Fibroblast of the conjunctiva (primary cell): ENCODE measurements at places on chromosomes 16 and 17.

- DNase-seq, result no peak
These were observed 407.3 kb downstream of the XYLT1 start for GRCh38 chr16:17063201-17064139.

- DNase-seq, result peak; percentile 66
These were observed 36.0 kb upstream of the FBXO47 start for GRCh38 chr17:39002991-39003715.

DNA sequence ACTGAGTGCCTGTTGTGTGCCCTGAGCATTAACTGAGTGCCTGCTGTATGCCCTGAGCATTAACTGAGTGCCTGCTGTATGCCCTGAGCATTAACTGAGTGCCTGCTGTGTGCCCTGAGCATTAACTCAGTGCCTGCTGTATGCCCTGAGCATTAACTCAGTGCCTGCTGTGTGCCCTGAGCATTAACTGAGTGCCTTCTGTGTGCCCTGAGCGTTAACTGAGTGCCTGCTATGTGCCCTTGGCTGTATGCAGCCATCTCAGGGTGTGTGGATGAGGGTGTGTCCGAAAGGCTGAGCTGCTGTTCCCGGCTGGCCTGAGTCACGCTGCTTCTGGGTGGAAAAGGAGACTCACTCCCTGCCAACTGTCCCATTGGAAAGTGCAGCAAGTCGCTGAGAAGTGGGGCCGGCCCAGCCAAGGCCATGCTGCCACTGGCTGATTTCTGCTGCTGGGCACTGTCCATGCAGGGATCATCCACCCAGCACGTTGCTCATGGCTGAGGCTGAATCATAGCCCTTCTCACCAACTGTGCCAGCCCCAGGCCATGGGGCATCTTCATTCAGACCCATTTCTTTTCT is 113.8 kb downstream of the OR1D5 start:
- peak; percentile 39 for DNase-seq

GRCh38 chr16:77282345-77282744 is 83.1 kb downstream of the SYCE1L start:
- no peak for DNase-seq

DNA sequence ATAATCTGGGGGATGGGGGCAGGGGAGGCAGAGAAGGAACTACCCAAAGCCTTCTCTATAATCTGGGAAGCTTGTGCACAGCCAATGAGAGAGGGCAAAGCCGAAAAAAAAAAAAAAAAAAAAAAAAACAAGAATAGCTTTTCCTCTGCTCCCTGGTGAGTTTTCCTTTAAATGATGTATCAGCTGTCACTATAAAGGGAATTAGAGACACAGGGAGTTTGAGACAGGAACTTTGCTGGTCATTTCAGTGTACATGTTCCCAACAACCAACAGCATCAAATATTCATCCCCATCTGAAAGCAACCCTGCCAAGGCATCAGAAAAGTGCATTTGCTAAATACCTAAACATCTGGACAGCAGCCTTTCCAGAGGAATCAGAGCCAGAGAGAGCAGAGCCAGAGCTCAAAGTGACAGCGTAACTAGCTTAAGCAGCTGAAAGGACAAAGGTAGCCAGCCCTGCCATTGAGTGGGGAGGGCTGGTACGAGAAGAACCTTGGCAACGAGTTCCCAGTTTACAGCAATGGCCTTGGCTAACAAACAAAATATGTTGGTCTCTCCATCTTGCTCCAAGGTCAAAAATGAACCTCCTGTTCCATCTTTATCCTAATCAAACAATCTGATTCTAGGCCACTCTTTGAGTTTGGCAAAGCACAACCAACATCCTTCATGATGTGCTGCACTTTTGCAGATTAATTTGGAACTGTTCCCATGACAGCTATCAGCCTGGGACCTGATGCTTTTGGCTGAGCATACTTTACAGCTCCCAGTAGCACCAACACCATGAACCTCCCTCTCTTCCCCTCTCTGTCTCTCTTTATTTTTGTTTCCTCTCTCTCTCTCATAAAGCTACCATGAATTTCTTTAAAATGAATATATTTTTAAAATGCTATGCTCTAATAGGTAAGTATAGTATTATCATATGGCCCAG is 143.7 kb upstream of the GNAO1 start:
- DNase-seq, result no peak

DNA sequence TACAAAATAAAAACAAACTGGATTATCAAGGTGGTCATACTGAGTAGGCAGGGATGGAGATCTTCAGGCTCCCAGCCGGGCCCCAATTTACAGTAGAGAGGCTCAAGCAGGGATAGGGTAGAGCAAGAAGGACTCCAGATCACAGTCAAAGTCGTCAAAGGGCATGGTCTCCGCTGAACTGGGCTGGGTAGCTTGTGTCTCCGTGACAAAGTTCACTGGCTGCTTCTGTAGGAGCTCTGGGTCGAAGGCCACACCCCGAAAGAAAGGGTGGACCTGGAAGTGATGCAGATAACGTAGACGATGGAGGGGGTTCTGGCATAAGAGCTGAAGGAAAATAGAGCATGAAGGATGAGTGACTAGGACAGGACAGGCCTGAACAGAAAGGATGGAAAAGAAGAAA is 3.6 kb downstream of the RSKR start:
- DNase-seq, result no peak

DNA sequence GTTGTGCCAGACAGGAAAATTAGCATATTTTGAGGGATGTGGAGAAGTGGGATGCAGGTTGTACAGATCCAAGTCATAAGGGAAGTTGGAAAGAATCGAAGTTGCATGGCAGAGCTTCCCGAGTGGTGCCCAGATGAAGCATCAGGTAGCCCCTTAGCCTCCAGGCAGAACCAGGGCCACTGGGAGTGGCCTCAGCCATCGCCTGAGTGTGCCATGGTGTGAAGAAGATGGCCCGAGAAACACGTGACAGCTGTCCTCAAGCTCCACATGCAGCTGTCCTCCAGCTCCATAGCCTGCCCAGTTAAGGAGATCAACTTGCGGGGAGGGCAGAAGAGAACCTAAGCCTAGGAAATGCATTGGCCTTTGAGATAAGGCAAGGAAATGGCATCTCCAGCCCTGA is 33.5 kb downstream of the TMC6 start:
- DNase-seq, result no peak

DNA sequence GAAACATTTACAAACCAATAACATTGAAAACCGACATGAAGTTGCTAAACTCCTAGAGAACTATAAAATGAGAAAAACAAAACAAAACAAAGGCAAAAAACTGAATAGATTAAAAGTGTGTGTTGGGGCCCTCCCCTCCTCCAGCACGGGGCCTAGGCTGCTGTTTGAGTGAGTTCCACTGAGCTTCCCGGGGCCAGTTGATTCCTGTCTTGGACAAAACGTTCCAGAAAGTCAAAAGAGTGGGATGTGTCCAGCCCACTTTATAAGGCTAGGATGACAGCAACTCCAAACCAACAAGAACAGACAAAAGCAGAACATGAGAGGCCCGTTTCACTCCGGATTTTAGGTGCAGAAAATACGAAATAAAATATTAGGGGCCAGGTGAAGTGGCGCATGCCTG is 11.6 kb upstream of the CSNK1D start:
- DNase-seq, result no peak

GRCh38 chr16:10137341-10137740 is 44.9 kb downstream of the GRIN2A start:
- DNase-seq, result no peak

GRCh38 chr16:28014851-28015250 is 48.7 kb downstream of the GSG1L start:
- no peak for DNase-seq

DNA sequence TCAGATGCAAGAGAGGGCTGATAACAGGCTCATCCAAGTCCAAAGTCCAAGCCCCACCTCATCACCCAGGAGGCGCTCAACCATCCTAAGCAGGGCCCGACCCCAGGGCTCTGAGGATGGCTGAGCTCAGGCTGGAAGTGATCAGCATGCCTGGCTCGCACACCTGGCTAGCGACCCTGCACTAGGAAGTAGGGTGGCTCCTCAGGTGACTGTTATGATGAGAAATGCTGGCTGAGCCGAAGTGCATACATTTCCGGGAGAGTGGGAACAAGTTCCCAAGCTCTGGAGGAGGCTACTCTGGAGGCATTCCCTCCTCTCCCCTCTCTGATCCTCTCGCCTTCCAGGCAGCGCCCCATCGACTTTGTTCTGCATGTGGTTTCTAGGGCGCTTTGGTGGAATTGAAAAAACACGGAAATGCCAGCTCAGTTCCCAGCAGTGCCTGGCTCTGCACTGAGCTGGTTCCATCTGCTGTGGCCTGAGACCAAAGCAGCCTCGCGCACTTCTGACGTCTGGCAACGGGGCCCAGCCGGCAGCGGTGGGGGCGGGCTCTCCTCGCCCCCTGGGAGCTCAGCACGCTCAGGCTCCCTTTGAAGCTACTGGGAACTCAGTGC is 130.3 kb downstream of the IRF8 start:
- no peak for DNase-seq

GRCh38 chr16:6484081-6484480 is 848.6 kb upstream of the RBFOX1 start:
- DNase-seq, result no peak

- no peak for DNase-seq
These were observed 491 bp downstream of the USP7 start for GRCh38 chr16:8963010-8963820.

DNA sequence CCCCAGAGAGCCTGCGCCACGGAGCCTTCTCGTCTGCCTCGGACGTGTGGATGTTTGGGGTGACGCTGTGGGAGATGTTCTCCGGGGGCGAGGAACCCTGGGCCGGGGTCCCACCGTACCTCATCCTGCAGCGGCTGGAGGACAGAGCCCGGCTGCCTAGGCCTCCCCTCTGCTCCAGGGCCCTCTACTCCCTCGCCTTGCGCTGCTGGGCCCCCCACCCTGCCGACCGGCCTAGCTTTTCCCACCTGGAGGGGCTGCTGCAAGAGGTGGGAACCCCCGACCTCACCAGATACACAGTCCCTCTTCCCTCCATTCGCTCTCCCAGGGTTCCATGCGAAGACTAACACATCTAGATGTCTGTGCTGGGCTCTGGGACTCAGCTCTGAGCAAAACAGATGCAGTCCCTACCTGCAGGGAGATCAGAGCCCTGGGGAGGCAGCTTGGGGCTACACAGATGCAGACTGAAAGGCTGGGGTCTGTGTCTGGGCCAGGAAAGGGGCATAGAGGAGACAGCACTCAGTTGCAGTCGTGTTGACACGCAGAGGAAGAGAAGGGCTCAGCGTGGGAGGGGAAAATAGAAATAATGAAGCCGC is 3.7 kb downstream of the TNK1 start:
- DNase-seq, result no peak

- DNase-seq, result no peak
These were observed 17.7 kb downstream of the KNOP1 start for GRCh38 chr16:19700319-19700781.

DNA sequence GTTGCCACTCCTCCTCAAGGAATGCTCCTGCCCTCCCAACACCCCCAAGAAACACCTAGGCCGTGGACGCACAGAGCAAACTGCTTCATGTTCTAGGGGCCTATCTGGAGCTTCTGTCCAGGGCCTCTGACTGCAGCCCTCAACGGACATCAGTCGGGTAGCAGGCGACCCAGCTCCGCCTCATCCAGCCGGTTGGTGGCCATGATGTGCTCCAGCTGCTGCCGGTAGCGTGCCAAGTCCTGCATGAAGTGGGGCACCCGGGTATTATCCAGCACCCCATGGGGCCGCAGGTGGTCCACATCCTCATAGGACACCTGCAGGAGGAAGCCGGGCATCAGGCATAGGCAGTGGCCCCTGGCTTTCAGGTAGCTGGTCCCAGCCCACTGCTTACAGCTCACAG is 6.3 kb downstream of the NOL3 start:
- no peak for DNase-seq

DNA sequence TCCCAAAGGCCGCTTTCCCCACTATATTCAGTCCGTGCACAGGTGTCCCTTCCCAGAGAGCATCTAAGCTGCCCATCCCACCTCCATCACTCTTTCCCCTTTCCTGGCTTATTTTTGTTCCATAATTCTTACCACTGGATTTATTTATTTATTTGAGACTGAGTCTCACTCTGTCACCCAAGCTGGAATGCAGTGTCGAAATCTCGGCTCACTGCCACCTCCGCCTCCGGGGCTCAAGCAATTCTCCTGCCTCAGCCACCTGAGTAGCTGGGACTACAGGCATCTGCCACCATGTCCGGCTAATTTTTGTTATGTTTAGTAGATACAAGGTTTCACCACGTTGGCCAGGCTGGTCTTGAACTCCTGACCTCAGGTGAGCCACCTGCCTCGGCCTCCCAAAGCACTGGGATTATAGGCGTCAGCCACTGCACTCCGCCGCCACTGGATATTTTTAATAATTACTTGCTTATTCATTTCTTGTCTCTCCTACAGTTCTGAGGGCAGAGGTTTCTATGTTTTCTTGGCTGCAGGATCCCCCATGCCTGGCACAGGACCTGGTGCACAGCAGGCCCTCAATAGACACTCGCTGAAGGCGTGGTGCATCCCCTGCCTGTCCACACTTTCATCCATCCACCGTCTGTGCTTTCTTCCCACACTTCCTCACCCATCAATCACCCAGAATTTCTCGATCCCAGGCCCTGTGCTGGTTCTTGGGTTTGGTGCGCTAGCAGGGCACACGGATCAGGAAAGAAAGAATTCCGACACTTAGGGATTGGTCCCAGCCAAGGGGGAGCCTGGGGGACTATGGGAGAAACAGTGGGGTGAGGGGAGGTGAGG is 9.9 kb upstream of the ADGRG1 start:
- DNase-seq, result no peak

DNA sequence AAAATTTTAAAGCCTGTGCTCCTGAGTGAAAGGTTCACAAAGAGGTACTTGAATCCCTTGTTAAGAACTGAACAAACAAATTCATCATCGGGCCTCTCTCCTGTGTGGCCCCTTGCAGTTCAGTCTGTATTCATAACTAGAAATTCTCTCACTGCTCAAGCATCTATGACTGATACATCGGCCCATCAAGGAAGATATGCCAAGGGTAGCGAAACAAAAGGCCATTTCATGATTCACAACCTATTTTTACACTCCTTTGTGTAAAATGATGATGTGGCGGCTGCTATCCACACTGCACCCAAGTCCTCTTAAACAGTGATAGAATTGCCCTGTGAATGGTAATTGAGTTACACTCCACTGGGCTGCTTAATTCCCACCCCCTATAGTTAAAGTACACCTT is 204.6 kb downstream of the STX8 start:
- no peak for DNase-seq

- DNase-seq, result no peak
These were observed 39.8 kb upstream of the METTL16 start for GRCh38 chr17:2551493-2551892.

GRCh38 chr17:69423450-69423849 is 9.0 kb downstream of the MAP2K6 start:
- no peak for DNase-seq

- no peak for DNase-seq
These were observed 22.7 kb downstream of the RNF43 start for GRCh38 chr17:58394534-58395223.
